ENCODE measurements at places on chromosomes 16 and 17.

- no peak for DNase-seq
These were observed 10.4 kb downstream of the BANP start for GRCh38 chr16:87961623-87962022.

DNA sequence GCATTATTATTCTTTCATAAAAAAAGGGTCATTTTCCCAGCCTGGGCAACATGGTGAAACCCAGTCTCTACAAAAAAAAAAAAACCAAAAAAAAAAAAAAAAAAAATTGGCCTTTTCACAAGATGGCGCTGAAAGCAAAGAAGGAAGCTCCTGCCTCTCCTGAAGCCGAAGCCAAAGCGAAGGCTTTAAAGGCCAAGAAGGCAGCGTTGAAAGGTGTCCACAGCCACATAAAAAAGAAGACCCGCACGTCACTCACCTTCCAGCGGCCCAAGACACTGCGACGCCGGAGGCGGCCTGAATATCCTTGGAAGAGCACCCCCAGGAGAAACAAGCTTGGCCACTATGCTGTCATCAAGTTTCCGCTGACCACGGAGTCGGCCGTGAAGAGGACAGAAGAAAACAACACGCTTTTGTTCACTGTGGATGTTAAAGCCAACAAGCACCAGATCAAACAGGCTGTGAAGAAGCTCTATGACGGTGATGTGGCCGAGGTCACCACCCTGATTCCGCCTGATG lies 4.9 kb upstream of the PGAP6 start:
- no peak for DNase-seq

DNA sequence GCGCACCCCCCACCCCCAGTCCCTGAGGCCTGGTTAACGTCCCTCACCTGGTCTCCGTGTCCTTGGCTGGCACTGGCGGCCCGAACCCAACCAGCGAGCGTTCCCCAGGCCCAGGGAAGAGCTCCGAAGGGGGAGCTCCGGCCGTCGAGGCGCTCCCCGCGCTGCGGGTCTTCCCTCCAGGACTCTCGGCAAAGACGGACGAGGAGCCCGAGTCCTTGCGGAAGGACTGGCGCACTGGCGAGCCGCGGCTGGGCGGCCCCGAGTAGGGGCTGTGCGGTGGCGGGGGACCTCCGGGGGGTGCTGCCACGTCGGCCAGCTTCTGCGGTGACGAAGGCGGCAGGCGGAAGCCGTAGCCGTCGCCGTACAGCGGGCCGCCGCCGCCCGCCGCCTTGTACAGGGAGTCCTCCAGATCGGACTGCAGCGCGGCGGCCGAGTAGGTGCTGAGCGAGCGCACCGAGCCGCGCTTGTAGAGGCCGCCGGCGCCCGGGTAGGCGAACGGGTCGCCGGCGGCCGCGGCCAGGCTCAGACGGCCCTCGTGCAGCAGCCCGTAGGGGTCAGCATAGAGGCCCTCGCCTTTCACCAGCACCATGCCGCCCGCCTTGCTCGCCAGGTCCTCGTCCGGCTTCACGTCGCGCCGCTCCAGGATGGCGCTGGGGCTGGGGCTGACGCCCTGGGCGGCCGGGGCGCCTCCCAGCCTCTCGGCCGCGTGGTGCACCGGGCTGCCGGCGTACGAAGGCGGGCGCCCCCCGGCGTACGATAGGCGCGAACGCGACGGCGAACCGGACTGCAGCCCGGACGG lies 44.1 kb downstream of the SRCIN1 start:
- no peak for DNase-seq

DNA sequence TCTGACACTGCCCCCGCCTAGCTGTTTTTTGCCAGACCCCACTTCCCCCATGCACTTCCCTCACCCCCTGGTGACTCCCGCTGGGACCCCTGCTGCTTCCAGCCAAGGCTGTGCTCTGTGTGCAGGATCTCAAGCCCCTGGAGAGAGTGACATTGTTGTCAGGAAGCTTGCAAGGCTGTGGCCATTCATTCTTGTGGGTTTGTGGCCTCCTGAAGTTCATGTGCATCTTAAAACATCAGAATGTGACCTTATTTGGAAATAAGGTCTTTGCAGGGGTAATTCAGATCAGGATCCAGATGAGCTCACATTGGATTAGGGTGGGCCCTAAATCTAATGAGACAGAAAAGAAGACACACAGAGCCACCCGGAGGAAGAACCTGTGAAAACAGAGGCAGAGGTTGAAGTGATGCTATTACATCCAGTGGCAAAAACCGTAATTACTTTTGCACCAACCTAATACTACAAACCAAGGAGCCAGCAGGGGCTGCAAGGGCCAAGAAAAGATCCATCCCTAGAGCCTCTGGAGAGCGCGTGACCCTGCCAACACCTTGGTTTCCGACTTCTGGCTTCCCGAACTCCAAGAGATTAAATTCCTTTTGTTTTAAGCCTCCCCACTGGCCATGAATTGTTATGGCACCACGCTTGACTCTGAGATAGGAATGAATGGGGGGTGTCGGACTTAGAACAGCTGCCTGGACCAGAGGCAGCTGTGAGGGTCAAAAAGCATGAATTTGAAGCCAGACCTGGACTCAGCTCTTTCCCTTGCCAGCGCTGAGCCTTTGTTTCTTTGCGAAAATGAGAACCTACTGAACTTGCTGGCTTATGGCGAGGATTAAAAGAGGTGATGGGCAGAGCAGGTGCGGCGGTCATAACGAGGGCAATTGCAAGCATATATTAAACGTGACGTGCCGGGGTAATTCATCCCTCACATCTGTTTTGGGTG lies 75.5 kb downstream of the BMERB1 start:
- no peak for DNase-seq

GRCh38 chr16:28985211-28986041 lies 574 bp downstream of the LAT start:
- no peak for DNase-seq

GRCh38 chr16:73233329-73233765 lies 185.4 kb upstream of the ZFHX3 start:
- DNase-seq = no peak

DNA sequence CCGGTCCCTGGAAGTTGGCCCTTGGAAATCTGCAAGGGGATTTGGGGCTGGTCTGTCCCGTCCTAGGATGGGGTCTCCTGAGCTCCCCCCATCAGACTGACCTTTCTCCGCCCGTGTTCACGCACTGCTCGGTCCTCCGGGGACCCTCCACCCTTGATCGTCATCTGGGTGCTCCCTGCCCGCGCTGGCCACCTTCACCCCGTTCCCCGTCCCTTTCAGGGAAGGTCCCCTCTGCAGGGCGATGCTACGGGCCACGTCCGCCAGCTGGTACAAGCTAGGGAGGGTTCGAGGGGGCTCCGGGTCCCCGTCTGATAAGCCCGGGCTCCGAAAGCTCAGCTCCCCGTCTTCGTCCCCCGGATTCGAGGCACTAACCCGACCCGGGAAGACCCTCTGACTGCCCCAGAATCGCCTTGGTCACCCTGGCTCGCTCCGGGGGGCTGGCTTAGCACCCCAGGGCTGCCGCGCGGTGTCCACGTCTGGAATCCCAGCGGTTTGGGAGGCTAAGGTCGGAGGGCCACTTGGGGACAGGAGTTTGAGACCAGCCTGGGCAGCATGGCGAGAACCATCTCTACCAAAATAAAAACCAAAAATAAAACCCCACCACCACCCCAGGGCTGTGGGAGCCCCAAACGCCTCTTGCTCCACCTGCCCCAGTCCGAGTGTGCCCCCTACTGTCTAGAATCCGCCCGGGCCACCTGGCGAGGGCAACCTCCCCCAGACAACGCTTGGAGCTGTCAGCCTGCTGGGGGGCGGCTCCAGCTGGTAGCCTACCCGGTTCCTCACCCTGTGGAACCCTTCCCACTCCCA lies 1.1 kb upstream of the SLC43A2 start:
- peak; percentile 67 for DNase-seq

DNA sequence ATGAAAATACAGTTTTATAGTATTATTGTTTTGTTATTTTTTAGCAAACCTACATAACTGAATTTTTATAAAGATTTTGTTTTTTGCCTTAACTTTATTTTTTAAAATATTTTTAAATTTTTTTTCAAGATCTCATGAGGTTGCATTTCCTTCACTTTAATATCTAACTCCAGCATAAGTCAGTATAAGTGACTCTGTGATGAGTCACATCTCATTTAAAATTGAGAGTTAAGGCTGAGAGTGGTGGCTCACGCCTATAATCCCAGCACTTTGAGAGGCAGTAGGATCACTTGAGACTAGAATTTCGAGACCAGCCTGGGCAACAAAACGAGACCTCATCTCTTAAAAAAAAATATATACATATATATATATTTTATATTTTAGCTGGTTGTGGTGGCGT lies 44.0 kb downstream of the NLK start:
- no peak for DNase-seq

DNA sequence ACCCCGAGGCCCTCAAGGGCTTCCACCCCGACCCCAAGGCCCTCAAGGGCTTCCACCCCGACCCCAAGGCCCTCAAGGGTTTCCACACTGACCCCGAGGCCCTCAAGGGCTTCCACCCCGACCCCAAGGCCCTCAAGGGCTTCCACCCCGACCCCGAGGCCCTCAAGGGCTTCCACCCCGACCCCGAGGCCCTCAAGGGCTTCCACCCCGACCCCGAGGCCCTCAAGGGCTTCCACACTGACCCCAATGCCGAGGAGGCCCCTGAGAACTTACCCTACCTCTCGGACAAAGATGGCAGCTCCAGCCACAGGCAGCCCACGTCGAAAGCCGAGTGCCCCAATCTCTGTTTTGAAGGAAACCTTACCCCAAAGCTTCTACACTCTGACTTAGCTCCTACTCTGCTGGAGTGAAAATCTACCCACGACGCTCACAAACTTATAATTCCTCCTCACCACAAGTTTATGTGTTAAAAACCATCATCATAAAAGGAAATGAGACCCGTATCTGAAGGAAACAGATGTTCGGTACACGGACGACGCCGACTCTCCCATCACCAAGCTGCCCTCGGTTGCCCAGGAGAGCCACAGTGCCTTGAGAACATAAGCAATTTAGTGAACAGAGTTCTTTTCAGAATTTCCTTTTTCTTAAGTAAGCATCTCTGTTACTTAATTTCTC lies 61.2 kb upstream of the RPH3AL start:
- no peak for DNase-seq

GRCh38 chr17:57622683-57623433 lies 122.2 kb downstream of the CCDC182 start:
- no peak for DNase-seq

DNA sequence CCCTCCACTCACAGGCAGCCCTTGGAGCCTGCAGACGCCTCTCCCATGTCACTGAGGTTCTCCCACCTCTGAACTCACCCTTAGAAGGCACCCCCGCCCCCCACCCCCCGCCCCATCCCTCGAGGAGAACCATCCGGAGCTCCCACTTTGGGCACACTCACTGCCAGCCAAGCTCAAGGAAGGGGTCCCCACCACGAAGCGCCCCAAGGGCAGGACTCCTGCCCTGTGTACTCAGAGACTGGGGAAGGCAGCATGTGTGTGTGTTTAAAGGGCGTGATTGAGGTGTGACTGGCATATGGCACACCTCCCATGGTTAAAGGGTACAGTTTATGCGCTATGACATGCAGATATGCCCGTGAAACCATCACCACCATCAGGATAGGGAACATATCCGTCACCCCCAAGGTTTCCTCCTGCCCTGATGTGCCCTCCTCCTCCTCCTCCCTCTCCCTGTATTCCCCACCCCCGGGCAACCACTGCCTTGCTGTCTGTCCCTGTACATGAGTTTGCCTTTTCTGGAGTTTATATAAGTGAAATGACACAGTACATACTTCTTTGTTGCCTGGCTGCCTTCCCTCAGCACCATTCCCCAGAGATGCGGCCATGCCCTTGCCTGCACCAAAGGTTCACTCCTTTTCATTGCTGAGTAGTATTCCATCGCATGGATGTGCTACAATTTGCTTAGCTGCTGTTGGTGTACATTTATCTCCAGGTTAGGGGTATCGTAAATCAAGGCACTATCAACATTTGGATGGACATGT lies 14.0 kb upstream of the RBFOX3 start:
- DNase-seq = no peak

DNA sequence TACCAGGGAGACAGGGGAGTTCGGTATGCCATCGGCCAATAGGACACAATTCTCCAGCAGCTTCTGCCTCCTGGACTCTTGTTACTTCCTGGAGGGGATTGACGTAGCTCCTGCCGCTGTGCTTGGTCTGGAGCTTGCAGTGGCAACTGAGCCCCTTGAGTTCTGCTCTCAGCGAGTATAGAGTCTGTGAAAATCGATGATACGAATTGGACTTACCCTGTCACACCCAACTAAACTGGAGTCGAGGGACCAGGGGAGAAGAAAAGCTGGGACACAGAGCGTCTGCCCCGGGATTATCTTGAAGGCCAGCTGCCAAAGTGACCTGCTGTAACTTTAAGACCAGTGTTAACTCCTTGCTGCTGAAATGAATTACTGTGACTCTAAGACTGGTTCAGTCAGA lies 22.2 kb downstream of the SEC14L1 start:
- DNase-seq = no peak

- DNase-seq = peak; percentile 28
These were observed 112.4 kb downstream of the SPECC1 start for GRCh38 chr17:20121359-20122253.

GRCh38 chr16:52436339-52437276 lies 110.3 kb downstream of the TOX3 start:
- DNase-seq = no peak

GRCh38 chr16:50153596-50154419 lies 702 bp downstream of the TENT4B start:
- DNase-seq = peak; percentile 54

GRCh38 chr16:20674684-20675487 lies 22.6 kb downstream of the ACSM1 start:
- DNase-seq = peak; percentile 12

DNA sequence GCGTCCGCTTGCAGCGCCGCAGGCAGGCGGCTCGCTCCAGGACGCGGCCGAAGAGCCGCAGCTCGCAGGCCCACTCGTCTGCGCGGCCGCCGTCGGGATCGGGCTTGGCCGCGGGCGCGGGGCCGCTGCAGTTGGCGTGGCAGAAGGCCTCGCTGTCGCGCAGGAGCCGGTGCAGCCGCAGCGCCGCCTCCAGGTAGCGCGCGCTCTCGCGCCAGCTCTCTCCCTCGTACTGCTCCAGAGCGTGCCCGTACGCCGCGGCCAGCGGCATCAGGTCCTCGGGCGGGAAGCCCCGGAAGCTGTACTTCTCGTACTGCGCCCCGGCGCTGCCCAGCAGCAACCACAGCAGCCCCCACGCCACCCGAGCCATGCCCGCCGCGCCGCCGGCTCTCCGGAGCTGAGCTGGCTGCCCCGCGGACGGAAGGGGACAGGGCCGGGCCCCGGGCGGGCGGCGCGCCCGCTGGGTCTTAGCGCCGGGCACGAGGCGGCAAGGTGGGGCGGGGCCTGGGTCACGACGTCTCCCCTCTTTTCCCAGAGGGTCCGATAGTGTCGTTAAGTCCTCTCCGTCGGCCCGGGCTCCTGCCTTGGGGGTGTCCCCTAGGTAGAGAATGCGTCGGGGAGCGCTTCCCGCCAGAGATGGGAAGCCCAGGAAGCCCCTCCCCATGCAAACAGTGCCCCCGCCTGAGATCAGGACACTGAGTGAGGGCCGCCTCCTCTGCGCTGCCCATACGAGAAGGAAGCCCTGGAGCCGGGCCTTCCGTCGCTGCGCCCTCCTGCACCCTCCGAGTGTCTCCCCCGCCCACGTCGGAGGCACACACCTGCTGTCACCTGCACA lies at the start of gene P3H4:
P3H4 (minus strand) TSS at position 401 of the 832 bp plus-strand sequence; CDS start at position 367, 34 bp downstream.
- peak; percentile 87 for DNase-seq

Measured in RPMI8226 (cell line).